Activated CD8-positive, alpha-beta memory T cell treated with anti-CD3 and anti-CD28 coated beads, Interleukin-2, amount 50 U/mL, for 48 hours (primary cell): ENCODE measurements at places on chromosomes 5 and 9.
A peak's percentile ranks its signal among the peaks of the same experiment; 100 is the strongest.

- DNase-seq = no peak
Observed at GRCh38 chr9:127225801-127226625, 38.6 kb upstream of the GARNL3 start.

DNA sequence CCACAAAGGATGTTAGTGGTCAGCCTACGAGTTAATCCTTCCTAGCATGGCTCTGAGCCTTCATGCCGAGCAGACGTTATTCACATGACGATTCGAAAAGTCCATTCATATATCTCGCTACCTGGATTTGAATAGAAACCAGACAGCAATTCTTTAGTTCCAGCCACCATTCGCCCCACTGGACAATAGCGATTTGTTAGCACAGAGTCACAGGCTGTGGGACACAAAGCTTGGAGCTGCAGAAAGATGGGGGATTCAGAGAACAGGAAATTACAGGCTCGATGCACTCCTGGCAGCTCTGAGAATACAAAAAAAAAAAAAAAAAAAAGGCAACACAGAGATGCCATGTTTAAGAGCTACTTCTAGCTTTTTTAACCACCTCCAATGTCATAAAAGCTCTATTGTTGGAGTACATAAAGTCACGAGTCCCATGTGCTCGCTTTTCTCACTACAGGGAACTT lies 110.7 kb downstream of the NR6A1 start:
- DNase-seq = peak; percentile 52

GRCh38 chr9:79046401-79046800 lies 525.4 kb upstream of the TLE4 start:
- DNase-seq = no peak

- DNase-seq = no peak
Observed at GRCh38 chr9:83637389-83637788, 14.4 kb downstream of the IDNK start.

GRCh38 chr5:149993471-149993870 lies 7.0 kb downstream of the TIGD6 start:
- no peak for DNase-seq

- no peak for DNase-seq
Observed at GRCh38 chr9:131578731-131579504, 33.6 kb downstream of the PRRT1B start.
